ENCODE measurements at places on chromosomes 12 and 14.
A peak's percentile ranks its signal among the peaks of the same experiment; 100 is the strongest.

- no peak for DNase-seq
Observed at GRCh38 chr14:104112609-104113571, 25.5 kb upstream of the KIF26A start.

- DNase-seq: no peak
Observed at GRCh38 chr14:84404246-84404645, 1125.7 kb upstream of the FLRT2 start.

DNA sequence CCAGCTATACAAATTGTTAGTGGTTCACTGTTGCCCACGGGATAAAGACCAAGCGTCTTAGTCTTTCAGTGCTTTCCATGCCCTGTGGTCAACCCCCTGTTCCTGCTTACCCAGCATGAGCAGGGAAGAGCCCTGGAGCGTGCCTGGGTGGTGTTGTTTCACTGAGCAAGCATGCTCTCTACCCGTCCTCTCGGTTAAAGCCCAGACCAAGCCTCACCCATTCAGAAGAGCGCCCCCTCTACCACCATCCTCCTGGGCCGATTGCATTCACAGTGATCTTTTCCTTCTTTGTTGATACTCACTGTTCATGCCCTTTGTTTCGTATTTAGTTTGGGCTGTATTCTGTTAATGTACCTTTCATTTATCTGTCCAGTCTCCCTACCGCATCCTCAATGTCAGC is 25.1 kb downstream of the DYRK4 start:
- DNase-seq: no peak

DNA sequence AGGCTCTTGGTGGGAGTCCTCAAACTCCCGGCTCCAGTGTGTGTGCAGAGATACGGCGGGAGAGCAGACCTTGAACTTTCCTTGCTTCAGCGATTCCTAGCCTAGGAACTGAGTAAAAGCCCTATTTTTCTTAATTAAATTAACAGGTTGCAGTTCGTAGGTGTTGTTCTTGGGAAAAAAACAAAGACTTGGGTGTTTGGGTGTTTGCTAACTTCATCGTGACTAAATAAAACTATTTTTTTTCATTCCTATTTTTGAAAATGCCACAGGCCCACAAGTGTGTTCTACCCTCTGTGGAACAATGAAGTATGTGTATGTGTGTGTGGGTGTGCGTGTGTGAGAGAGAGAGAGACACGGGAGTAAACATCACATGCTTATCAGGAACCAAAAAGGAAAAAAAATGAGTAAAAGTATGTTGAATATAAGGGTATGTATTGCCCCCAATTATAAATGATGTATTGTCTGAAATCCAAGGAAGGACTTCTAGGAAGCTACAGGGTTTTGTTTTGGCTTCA is 651 bp downstream of the TMEM117 start:
- DNase-seq: no peak

- no peak for DNase-seq
Observed at GRCh38 chr12:25433581-25434325, 119.3 kb downstream of the LMNTD1 start.

DNA sequence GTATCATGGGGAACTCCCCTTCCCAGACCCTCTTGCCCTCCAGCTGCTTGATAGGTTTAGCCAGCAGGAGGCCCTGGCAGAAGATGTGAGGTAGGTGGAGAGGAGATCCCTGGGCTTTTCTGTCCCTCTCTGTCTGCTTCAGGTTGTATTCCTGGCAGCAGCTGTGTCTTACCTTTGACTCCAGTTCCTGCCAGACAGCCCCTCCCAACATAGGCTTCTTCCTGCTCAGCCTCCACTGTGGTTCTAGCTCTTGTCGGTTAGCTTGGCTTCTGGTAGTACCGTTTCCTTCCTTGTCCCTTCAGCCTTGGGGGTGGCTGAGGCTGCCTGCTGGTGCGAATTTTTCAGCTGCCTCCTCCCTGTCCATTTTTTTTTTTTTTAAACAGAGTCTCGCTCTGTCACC is 215.7 kb upstream of the CRY1 start:
- DNase-seq: no peak

GRCh38 chr14:74964787-74965485 is 9.5 kb upstream of the PGF start:
- DNase-seq: no peak

DNA sequence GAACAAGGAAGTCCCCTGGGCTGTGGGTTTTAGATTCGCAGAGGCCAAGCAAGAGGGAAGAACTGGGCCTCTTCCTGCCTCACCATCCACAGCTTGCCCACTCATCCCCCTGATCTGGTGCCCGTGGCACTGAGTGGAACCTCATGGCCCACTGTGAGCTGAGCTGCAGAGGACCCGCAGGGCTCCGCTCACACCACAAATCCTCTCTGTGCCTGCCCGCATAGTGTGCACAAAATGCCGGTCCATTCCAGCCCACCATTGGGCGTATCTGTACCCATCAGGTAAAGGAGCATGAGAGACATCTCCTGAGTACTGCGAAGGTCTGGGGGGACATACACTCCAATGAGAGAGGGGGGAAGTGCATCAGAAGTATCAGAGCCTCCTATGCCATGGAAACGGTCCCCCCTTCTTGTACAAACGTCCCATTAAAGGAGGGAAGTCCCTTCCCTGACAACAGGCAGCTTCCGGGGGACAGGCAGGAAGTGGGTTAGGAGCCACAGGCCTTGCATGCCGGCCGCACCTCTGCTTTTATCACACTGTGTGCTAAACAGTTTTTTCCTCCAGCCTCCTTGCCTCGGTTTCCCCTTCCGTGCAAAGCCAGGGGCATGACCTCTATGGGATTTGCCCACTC is 309.4 kb upstream of the DIO3 start:
- no peak for DNase-seq

DNA sequence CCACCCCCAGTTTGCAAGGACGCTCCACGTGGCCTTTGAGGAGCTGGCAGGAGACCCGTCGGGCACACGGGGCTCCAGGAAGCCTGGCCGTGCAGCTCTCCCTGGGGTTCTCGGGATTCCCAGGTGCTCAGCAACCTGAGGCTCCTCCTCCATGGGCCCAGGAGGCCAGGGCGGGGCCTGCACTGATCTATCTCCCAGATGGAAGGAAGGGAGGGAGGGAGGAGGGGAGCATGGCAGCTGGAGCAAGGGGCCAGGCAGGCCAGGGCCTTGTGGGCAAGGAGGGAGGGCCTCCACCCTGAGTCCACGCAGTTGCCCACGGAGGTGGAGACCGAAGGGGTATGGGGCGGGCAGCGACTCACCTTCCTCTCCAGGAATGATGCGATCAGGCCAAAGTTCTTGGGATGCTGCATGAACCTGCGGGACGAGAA is 127.3 kb downstream of the RFLNA start:
- no peak for DNase-seq

DNA sequence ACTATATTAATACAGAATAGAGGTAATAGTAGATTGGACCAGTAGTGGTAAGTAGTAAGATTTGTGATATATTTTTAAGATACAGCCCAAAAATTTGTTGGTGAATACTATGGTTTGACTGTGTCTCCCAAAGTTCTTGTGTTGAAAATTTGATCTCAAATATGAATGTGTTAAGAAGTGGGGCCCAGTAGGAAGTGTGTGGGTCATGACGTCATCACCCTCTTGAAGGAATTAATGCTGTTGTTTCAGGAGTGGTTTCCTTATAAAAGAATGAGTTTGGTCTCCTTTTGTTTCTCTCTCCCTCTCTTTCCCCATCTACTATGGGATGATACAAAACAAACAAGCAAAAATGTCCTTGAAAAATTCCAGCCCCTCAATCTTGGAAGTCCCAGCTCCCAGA is 16.3 kb downstream of the LUM start:
- no peak for DNase-seq

GRCh38 chr12:111757361-111758119 is 9.2 kb upstream of the ALDH2 start:
- DNase-seq: no peak

GRCh38 chr12:93361151-93361919 is 16.4 kb upstream of the NUDT4 start:
- DNase-seq: no peak

DNA sequence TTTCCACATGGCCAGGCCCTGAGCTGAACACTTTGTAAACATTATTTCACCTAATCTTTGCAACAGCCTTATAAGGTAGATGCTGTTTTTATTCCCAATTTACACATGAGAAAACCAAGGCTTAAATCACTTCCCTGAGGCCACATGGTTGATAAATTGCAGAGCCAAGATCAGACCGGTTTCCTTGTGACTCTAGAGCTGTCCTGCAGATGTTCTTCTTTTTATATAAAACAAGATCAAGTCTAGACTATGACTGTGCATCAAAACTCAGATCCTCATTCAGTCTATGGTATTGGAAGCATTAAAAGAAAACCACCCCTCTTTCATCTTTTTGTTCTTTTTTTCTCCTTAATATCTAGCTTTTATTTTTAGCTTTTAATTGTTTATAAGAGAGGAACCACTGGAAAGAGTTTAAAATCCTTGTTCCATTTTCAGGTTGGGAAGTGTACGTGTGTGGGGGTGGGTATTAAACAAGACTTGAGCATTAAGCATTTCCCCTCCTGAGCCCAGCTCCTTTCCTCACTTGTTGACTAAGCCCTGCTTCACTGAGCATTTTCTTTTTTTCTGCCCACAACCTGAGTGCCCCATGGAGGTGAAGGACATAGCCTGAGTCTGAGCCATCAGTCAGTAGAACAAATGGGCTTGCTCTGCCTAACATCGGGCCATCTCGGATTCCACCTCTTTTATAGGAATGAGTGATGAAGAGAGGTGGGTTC is 45.4 kb downstream of the GPATCH2L start:
- no peak for DNase-seq

DNA sequence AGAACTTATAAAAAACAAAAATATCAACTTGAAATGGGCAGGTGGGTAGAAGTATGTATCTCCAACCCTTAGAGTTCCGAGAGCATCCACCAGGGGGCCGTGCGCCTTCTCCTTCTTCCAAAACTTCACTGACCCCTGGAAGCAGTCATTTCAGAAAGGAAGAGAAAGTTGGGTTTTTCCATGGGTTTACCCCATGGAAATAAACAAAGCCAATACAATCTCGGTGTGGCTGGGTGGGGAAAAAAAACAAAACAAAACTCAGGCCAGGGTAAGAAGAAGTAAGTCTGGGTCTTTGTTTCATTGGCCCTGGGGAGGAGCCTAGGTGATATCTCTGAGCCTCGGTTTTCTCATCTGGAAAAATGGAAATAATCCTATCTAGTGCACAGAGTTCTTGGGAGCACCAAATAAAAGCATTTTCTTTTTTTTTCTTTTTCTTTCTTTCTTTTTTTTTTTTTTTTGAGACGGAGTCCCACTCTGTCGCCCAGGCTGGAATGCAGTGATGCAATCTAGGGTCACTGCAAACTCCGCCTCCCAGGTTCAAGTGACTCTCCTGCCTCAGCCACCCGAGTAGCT is 33.6 kb upstream of the HNF1A start:
- peak; percentile 1 for DNase-seq

DNA sequence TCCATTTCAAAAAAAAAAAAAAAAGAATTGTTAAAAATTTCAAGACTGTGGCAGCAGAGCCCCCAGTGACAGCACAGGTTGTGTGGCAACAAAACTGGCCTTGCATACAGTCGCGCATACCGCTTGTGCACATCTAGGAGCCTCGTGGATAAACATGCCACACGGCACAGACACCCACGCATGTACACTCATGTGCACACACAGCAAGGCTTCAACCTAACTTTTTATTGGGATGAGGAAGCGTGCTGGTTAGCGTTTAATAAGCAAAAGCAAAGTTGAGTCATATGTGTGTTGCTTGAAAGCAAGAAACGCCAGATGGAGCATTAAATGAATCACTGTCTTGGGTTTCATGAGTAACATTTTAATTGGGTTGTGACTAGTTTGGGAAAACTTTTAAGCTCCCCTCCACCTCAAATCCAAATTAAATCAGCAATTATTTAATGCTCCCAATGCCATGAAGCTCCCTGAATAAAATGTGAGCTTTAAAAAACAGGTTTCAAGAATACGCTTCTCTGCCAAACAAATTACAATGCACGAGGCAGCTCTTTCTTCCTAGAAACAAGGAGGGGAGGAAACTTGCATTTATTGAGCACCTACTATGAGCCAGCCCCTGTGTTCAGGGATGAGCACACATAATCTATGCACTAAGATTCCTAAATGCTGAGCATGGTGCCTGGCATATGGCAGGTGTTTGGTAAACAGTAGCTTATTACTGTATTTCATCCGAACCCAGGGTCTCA is 35.7 kb upstream of the EML1 start:
- DNase-seq: peak; percentile 77

DNA sequence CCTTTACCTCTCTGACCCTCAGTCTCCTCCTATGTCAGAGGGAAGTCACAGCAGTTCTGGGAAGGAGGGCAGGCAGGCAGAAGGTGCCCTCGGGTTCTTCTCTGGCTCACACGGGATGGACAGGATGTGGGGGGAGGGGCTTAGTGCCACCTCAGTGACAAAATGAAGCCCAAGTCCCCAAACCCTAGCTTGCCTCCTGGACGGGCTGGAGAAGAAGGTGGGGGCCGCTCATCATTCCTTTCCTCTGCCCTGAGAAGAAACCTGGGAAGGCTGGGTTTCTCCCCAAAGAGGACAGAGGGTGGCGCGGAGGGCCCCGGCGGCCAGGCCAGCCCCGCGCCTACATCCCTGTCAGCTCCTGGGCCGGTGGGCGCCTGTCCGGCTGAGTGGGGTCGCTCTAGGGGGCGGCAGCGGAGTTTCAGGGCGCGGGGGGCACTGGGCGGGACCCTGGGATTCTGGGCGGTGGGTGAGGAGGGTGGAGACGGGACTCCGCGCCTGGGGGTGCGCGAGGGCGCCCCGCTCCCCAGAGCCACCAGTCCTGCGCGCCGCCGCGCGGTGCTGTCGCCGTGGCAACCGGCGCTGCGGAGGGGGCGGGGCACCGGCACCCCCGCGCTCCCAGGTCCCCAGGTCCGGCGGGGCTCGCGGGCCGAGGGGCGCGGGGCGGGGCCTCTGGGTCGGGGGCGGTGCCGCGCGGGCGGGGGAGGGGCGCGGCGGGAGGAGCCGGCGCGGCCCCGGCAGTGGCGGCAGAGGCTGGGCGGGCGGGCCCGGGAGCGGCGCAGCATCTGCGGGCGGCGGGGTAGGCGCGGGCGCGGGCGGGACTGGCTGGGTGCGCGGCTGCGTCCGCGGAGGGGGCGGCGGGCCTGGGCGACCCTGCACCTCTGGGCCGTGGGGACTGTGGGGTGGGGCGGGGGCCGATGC is at the start of gene TMEM121:
Gene TMEM121, plus strand, starts transcription at position 723 of the 915 bp plus-strand sequence. CDS start 2,252 bp downstream, outside the sequence.
- DNase-seq: no peak

- DNase-seq: no peak
Observed at GRCh38 chr12:101557094-101557493, 37.7 kb upstream of the MYBPC1 start.

DNA sequence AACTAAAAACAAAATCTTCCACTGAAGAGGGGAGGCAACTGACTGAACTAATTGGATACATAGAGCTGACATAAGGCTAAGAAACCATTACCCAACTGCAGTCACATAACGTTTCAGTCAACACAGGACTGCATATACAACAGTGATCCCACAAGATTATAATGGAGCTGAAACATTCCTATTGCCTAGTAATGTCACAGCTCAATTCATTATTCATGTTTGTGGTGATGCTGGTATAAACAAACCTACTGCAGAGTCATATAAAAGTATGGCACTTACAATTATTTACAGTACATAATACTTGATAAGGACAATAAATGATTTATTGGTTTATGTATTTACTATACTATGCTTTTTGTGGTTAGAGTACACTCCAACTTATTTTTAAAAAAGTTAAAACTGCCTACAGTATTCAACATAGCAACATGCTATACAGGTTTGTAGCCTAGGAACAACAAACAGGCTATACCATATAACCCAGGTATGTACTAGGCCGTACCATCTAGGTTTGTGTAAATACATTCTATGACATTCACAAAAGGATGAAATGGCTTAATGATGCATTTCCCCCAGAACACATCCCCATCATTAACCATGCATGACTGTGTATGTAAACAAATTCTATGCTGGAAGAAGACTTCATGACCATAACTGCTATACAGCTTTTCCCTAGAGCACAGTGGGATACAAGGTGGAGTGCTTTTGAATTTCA is 4.3 kb downstream of the NAP1L1 start:
- no peak for DNase-seq

- no peak for DNase-seq
Observed at GRCh38 chr12:110102255-110102654, 21.9 kb upstream of the IFT81 start.

Data from fibroblast of skin of left biceps (primary cell).